ENCODE measurements at places on chromosomes 12 and 14. TPM values are rescaled to one million over a fixed set of nuclear protein-coding genes. Genes with fewer than 3 reads are reported as not detected.

Gene EP400
- 15.5 TPM for total RNA-seq

Gene NUBPL
- total RNA-seq = 12.1 TPM

Gene DPPA3
- total RNA-seq = not detected

Gene MSI1
- not detected for total RNA-seq

Gene STAC3
- total RNA-seq = 0.48 TPM

Gene AMN
- 0.44 TPM for total RNA-seq

Gene POTEG
- not detected for total RNA-seq

Gene TMEM121
- 1.3 TPM for total RNA-seq

Gene NFE2
- total RNA-seq = 0.14 TPM

Gene ZNF891
- total RNA-seq = 0.58 TPM

Gene TRAF3
- total RNA-seq = 20.4 TPM

Gene SLCO1B1
- not detected for total RNA-seq

Gene RND1
- 0.11 TPM for total RNA-seq

Gene RERG
- total RNA-seq = not detected

Gene SPTB
- 0.58 TPM for total RNA-seq

Gene CCDC197
- not detected for total RNA-seq

Gene TUNAR
- total RNA-seq = not detected

Gene KRT71
- not detected for total RNA-seq

Gene TAS2R8
- not detected for total RNA-seq

Gene DLGAP5
- 41.5 TPM for total RNA-seq

Gene GPD1
- 0.14 TPM for total RNA-seq

Gene SIVA1
- 114 TPM for total RNA-seq

Gene KLHL33
- total RNA-seq = not detected

Gene NTS
- total RNA-seq = not detected

Gene OTOGL
- not detected for total RNA-seq

Gene RFX4
- not detected for total RNA-seq

Gene DDIT3
- 14.5 TPM for total RNA-seq

Gene RTL1
- not detected for total RNA-seq

Gene PLEKHH1
- 3.5 TPM for total RNA-seq

Gene SNRNP35
- total RNA-seq = 17.7 TPM

Gene RNF212B
- not detected for total RNA-seq

Gene PPFIA2
- not detected for total RNA-seq

Gene GARIN6
- total RNA-seq = not detected

Measured in foreskin keratinocyte (primary cell).